Colonic mucosa (tissue), 4 donors: ENCODE measurements at places on chromosomes 6 and 20.

- DNase-seq: no peak
Observed at GRCh38 chr6:134073161-134073560, 20.7 kb upstream of the SLC2A12 start.

DNA sequence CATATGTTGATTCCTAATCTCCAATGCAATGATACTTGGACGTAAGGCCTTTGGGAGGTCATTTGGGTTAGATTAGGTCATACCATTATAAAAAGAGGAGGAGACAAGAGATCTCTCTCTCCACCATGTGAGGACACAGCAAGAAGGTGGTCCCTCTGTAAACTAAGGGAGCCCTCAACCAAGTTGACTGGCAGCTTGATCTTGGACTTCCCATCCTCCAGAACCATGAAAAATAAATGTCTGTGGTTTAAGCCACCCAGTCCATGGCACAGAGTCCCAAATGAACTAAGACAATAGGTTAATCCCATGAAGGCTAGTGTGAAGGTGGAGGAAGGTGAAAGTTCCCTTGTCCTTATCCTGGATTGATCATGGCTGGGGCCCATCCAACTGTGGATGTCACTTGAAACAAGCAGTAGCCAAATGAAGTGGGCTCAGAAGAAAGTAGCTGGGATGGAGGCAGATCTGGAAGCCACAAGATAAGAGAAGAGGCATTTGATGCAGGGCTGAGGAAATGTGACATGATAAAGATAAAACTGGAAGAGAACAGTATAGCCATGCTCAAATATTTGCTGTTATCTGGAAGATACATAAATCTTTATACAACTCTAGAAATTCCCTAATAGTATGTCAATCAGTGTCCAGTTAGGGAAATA, 99.9 kb downstream of the BANF2 start:
- DNase-seq: no peak

- DNase-seq: no peak
Observed at GRCh38 chr6:144939921-144940320, 654.8 kb downstream of the UTRN start.

- DNase-seq: peak; percentile 94
Observed at GRCh38 chr6:30877419-30878262, 6.7 kb upstream of the DDR1 start.

- no peak for DNase-seq
Observed at GRCh38 chr20:3629893-3630292, 33.3 kb downstream of the GFRA4 start.

GRCh38 chr6:147282566-147282959, 78.3 kb downstream of the STXBP5 start:
- no peak for DNase-seq

- no peak for DNase-seq
Observed at GRCh38 chr20:9576695-9577094, 62.3 kb downstream of the LAMP5 start.

GRCh38 chr6:15039136-15039535, 206.7 kb upstream of the JARID2 start:
- no peak for DNase-seq

DNA sequence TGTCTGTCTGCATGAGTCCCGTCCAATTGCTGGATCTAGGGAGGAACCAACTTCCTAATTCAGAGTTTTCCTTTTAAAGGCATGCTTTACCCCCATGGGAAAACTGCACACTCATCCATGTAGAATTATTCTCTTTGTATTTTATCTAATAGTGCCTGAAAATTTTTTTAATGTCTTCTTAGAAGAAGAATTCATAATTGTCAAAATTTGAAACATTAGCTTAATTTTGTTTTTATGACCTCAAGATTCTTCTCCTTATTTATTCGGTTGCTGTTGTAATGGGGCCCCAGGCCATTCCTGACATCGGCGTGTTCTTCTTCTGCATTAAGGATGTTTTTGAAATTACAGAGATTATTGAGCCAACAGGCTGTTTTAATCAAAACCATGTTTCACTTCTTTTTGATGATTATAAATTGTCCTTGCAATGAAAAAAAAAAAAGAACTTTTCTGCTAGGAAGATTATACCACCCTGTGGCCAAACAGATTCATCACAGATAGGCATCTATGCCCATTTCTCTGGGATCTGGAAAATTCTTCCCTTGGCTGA, 100.3 kb downstream of the ZNF217 start:
- DNase-seq: no peak

- DNase-seq: peak; percentile 26
Observed at GRCh38 chr6:45422503-45423110, 44.9 kb upstream of the SUPT3H start.

- no peak for DNase-seq
Observed at GRCh38 chr6:112204350-112204706, 50.0 kb downstream of the LAMA4 start.
